ENCODE measurements at places on chromosomes 5 and 9.

- no peak for DNase-seq
These were observed 813.8 kb upstream of the DMAC1 start for GRCh38 chr9:8613346-8613825.

GRCh38 chr9:35745569-35745968 is 3.5 kb downstream of the GBA2 start:
- DNase-seq = no peak

DNA sequence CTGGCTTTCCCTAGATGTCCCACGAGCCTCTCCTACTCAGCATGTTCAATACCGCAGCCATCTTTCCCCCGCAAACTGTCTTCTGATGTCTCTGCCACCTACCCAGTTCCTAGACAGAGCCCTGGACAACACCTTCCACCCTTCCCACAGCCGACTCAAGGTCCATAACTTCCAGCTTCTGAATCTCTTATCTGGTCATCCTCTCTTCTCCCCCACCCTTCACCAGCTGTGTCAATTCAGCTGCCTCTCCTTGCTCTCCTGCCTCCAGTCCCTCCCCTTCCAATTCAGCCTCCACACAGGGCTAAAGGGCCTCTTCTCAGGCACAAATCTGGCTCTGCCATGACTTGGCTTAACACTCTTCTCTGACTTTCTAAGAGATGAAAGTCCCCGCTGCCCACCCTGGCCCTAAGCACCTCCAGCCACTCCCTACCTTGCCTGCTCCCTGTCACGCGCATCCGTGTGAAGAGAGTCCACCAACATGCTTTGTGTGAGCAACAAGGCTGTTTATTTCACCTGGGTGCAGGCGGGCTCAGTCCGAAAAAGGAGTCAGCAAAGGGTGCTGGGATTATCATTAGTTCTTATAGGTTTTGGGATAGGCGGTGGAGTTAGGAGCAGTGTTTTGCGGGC is 25.2 kb downstream of the AQP7 start:
- DNase-seq = no peak

- DNase-seq = no peak
These were observed 149.7 kb downstream of the SLIT3 start for GRCh38 chr5:169151051-169151805.

- DNase-seq = no peak
These were observed 66.6 kb downstream of the YIPF5 start for GRCh38 chr5:144103611-144104485.

- DNase-seq = no peak
These were observed 134.6 kb downstream of the RAB3C start for GRCh38 chr5:58717303-58718007.

- no peak for DNase-seq
These were observed 2.0 kb upstream of the SMIM27 start for GRCh38 chr9:32550150-32550561.

- DNase-seq = no peak
These were observed 295.9 kb upstream of the ZNF608 start for GRCh38 chr5:125042261-125042890.

DNA sequence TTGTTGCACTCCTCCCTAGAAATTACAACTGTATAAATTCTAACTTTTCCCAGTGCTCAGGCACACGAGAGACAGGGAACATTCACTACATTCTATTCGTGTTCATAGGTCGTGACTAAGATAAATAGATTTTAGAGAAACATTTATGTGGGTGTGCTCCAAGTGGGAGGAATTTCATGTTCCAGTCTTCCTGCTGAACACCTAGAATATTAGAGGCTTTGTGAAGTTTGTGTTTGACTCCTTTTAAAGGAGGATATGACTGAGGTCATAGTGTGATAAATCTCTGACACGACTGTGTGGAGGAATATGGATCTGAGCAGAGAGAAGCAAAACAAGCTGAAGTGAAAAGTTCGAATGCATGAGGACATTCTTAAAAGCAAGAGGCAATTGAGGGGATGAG is 355.3 kb downstream of the ZSWIM6 start:
- DNase-seq = no peak

GRCh38 chr5:112480501-112480900 is 61.4 kb upstream of the EPB41L4A start:
- no peak for DNase-seq

GRCh38 chr9:14283276-14283675 is 30.7 kb downstream of the NFIB start:
- no peak for DNase-seq

DNA sequence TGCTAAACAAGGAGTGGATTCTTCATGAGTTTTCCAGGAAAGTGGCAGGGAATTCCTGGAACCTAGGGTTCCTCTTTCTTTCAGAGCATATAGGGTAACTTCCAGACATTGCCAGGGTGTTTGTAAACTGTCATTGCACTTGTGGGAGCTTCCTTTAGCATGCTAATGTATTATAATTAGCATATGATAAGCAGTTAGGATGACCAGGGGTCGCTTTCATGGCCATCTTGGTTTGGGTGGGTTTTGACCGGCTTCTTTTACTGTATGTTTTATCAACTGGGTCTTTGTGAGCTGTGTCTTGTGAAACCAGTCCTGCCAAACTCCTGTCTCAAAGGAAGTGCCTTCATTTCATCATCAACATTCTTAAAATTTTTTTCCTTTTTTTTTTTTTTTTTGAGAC is 11.9 kb upstream of the MELK start:
- DNase-seq = no peak

GRCh38 chr9:111731928-111732327 is 62.8 kb downstream of the SHOC1 start:
- no peak for DNase-seq

DNA sequence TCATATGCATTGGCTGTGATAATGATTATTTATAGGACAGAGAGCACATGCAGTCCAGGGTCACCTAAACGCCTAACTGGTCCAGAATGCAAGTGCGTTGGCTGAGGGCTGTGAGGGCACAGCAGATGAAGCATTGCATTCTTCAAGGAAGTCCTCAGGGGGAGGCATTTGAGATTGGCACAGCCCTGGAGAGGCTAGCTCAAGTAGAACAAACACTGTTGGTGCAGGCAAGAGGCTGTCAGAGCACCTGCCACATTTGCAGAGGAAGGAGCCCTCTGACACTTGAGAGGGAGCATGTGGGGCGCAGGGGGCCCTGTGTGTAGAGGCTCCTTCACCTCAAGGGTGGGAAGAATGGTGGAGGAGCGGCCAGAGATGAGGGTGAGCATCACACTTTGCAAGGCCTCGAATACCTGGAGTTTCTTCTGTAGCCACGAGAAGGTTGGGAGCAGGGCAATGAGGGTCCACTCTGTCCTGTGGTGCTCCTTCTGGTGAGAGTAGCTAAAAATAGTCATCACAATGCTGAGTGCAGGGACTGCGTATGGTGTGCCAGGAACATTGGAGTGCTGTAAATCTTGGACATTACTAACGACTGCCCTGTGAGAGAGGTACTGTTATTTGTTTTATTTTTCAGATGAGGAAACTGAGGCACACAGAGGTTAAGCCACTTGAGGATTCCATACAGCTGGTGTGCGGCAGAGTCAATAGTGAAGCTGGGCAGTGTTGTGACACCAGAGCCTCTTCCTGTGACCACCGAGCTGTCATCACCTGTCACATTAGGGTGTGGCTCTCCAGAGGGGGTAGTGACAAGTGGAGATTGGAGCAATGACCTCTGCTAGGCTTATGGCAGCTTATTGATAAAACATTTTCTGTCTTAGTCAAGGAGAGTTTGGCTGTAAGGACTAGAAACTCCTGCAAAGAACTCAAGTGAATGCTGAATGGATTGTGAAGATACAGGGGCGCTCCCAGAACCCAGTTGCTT is 100.2 kb downstream of the PIP5K1B start:
- peak; percentile 84 for DNase-seq

DNA sequence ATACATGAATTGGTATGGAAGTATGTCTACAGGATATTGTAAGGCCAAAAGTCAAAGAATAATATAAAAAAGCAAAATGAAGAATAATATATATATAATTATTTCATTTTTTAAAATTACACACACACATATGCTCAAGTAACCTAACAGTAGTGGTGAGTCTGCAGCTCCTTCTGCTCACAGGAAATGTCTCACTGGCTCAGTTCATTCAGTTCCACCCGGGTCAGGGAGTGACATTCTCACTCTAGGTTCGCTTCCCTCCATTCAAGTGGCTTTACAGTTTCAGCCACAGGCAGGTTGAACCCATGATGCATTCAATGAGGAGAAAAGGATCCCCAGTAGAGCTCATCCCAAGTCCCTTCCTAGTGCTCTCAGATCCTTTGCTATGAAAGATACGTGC is 90.8 kb downstream of the SUSD1 start:
- DNase-seq = no peak

GRCh38 chr5:117475919-117476318 is 901.3 kb upstream of the SEMA6A start:
- no peak for DNase-seq

DNA sequence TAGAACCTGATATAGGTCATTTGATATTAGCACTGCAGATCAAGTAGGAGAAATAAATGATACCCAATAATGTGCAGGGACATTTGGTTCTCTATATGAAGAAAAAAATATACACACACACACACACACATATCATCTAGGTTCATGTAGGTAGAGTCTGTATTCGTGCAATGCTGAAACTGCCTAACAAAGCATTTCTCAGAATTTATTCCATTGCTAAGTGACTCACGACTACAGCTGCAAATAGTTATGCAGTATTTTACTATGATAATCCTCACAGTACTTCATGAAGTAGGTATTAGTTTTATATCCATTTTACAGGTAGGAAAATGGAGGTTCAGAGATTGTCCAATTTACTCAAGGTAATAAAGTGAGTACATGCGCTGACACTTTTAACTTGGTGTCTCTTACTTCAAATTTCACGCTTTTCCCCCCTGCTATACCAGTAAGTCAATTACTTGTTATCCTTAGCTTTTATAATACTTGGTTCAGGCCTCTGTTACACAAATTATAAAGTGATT is 2.4 kb downstream of the GIN1 start:
- no peak for DNase-seq

DNA sequence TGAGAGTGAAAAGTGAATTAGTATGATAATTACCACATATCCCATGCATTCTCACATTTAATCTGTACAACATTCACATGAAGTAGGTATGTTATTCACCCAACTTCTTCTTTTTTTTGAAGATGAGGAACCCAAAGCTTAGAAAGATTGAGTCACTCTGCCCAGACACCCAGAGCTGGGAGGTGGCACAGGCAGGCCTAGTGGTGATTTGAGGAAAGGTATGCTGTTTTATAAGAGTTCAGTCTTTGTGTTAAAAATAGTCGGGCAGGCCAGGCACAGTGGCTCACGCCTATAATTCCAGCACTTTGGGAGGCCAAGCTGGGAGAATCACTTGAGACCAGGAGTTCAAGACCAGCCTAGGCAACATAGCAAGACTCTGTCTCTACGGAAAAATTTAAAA is 285.3 kb downstream of the NR3C1 start:
- DNase-seq = peak; percentile 50

DNA sequence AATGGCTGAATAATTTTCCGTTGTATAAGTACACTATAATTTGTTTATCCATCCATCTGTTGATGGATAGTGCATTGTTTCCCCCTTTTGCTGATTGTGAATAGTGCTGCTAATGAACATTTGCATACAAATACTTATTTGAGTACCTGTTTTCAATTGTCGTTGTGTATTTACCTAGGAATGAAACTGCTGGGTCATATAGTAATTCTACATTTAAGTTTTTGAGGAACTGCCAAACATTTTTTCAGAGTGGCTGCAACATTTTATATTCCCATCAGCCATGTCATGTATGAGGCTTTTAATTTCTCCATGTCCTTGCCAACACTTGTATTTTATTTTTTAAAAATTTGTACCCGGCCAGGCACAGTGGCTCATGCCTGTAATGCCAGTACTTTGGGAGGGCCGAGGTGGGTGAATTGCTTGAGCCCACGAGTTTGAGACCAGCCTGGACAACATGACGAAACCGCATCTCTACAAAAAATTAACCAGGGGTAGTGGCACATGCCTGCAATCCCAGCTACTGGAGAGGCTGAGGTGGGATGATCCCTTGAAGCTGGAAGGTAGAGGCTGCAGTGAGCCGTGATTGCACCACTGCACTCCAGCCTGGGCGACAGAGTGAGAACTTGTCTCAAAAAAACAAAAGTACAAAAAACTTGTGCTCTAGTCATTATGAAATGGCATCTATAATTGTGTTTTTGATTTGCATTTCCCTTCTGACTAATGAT is 2.2 kb upstream of the ANXA6 start:
- DNase-seq = no peak

DNA sequence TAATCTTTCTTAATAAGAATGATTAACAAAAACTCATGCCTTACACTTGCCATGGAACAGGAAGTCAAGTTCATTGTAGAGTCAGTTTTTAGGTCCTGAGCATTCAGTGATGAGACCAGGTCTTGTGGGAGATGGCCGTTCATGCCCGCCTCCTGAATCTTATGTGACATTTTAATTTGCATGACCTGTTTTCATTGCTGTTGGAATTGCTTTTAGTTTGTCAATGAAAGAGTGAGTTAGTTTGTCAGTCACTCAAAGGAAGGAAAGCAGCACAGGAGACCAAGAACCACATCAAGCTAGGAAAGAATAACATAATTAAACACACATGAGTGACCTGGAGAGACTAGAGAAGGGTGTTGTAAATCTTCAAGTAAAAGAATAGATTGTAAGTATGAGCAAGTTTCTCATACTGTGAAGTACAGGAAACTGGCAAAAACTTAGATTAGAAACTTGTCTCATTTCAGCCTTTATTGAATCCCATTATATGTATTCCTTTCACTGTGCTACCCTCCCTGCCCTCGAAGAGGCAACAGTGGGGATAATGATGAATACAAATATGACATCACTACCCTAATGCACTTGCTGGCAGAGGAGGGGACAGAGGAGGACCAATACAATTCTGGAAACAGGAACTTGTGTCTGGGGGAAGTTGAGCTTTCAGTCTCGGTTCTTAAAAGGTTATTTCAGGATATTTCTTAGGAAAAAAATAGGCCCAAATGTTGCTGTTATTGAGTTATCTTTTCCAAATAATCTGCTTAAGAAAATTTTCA is 64.3 kb upstream of the C6 start:
- no peak for DNase-seq

- DNase-seq = peak; percentile 24
These were observed 67.0 kb upstream of the GNE start for GRCh38 chr9:36325081-36325828.

GRCh38 chr5:88679638-88680037 is 203.3 kb downstream of the MEF2C start:
- DNase-seq = no peak

DNA sequence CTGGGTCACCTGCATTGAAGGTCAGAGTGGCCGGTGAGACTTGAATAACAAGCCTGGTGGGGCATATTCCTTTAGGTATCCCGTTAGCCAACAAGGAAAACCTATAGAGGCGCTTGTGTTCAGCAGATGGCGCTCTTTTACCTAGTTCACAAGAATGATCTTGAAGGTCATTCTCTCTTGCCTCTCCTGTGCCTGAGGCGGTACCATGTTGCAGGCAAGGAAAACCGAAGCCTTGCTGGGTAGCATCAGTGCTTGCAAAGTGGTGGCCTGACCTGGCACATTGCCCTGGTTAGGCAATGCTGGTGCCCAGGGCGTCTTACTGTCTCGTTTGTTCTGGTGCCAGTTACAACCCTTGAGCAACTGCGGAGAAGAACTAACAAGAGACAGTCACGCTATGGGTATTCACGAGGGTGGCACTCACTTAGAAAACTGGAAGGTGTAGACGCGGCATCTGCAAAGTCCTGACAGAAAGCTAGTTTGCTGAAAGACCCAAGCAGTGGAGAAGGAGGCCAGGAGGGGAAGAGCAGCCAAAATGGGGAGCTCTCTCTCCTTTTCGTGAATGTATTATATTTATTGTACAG is 56.7 kb downstream of the AOPEP start:
- no peak for DNase-seq

GRCh38 chr5:170474489-170475274 is 29.1 kb upstream of the KCNIP1 start:
- no peak for DNase-seq

GRCh38 chr5:89065919-89066318 is 182.9 kb upstream of the MEF2C start:
- no peak for DNase-seq

Measured in upper lobe of left lung (tissue), 6 donors.